ENCODE measurements at places on chromosomes 6 and 20.

DNA sequence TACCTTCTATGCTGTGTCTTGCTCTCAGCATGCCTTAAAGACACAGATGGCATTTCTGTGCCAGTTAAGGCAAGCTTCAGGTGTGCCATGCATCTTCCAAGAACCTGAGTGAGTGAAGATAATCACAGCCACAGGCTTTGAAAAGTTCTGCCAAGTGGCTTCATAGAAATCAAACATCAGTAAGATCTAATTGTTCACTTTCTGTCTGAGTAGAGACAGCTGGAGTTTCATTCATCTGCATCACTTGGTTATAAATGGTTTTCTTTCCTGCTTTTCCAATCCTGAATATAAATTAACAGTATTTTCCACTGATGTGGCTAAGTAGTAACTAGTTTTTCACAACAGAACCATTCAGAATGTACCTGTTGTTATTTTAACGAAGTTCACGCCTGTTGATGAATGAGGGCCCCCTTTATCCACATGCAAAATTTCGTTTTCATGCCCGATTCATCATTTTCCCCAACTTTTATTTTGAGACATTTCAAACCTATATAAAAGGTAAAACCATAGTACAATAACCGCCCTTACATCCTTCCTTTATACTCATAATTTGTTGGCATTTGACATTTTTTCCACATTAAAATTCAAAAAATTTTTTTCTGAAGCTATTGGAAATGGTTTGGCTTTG lies 38.6 kb upstream of the KCNG1 start:
- no peak for DNase-seq

- DNase-seq: no peak
Observed at GRCh38 chr20:38128691-38129090, 36.4 kb downstream of the TGM2 start.

DNA sequence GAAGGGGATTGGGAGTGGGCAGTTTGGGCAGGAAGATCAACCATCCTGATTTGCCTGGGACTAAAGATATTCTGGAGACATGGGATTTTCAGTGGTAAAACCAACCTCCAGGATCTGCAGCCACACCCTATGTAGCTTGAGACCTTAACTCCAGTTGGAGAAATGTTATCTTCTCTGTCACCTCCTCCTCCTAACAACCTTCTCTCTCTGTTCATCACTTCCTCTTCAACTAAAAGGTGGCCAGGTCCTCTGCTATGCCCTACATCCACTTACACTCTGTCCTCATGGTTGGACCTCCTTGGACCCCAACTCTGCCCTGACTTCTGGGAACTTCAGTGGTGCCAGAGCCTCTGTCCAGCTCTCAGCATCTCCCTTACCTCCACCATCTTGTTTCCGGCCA lies 42.0 kb upstream of the SLC9A8 start:
- DNase-seq: no peak

- DNase-seq: no peak
Observed at GRCh38 chr6:23420659-23421350, 705.2 kb upstream of the NRSN1 start.

DNA sequence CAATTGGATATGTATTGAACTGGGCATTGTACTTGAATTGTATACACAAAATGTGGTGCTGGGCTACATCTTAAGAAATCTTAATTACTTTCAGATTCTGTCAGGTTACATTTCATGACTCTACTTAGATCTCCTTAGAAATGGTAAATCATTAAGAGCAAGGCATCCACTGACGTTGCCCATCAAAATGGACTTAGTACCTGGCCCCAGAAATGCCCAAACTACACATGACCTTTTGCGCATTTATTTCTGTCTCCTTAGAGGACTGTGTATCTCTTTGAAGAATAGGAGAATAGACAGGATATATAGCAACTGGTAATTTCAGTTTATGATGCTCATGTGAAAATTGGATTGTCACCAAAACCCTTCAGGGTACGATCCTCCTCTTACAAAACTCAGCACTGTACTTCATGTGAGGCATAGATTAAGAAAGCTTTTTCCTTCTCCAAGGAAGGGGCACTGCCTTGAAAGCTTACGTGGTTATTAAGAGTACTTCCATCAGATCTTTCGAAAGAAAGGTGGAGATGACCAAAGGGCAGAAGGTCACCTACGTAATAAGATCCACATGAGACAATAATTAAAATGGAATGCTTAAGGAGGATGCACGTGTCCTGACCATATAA lies 61.4 kb upstream of the BMP2 start:
- no peak for DNase-seq

DNA sequence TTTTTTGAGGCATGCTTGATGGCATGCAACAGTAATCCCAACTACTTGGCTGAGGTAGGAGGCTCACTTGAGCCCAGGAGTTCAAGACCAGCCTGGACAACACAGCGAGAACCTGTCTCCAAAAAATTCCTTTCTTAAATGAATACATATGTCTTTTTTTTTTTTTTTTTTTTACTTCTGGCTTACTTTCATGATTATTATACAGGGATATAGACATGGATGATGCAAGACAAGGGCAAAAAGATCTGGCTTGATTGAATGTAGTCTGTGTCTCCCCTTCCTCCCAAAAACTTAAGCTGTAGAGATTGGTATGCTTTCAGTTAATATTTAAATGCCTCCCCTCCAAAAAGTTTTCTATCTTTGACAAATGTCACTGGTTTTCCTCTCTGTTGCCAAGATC lies 7.6 kb downstream of the SNX3 start:
- no peak for DNase-seq

- DNase-seq: no peak
Observed at GRCh38 chr20:63091901-63092659, 85.3 kb upstream of the BHLHE23 start.

- DNase-seq: no peak
Observed at GRCh38 chr6:160202411-160202810, 56.2 kb downstream of the SLC22A2 start.

DNA sequence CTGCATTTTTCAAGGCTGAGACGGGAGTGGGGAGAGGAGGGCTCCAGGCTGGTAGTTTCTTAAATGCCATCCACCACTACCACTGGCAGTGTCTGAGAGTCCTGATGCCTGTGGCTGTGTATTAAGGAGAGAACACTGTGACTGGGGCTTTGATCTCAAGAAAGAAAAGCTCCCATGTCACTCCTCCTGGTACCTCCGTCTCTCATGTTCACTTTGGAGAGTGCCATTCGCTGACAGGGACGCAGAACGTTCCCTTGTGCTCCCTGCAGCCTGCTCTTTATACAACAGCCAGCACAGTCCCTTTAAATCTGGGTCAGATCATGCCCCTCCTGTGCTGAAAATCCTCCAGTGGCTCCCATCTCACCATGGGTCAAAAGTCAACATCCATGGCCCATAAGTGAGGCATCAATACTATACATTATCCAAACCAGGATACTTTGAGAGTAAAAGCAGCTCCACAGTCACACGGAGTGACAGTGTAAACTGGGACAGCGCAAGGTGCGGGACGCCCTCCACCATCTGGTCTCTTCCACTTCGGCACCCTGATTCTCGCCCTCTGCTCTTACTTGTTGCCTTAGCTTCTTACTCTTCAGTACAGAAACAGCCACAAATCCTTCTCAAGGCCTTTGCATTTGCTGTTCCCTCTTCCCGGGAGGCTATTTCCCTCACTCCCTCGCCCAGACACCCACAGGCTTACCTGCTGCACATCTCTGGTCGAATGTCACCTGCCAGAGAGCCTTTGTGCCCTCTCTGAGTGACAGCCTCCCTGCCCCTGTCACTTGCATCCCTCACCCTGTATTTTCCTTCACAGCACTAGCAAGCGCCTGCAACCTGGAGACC lies 20.0 kb downstream of the PDYN start:
- DNase-seq: no peak

- DNase-seq: no peak
Observed at GRCh38 chr20:2298116-2298515, 2.3 kb downstream of the TGM3 start.

DNA sequence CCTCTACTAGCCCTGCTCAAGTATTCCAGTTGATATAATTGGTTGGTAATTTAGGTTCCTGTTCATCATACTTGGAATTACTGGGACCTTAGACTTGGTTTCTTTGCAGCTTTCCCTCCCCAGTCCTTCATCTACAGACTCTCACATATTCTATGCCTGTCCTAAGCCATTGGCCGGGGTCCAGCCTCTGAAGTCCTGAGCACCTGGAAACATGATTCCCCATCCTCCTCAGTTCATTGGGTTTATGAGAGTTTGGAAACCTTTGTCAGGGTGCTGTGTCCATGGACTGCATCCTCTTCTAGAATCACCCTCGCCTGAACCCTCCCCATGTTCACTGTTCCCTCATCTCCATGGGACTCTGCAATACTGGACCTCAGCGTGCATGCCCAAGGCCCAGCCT lies 8.8 kb downstream of the GSTA2 start:
- no peak for DNase-seq

DNA sequence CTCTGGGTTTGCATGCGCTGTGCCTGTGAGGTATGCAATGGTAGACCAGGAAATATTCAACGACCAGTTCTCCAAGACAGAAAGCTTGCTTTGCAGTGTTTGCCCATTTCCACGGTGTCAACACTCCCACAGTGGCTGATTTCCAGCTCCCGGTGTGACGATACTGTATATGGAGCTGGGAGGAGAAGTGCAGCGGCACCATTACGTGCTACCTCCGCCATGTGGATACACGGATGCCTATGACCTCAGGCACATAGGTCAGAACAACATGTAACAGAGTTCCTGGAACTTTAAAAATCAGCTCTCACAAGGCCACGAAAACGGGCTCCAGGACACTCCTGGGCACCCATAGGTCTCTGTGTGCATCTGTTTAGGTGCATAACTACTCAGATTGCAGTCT lies 51.1 kb downstream of the NFATC2 start:
- DNase-seq: no peak

GRCh38 chr20:19970256-19970765 lies 46.9 kb upstream of the NAA20 start:
- DNase-seq: no peak

DNA sequence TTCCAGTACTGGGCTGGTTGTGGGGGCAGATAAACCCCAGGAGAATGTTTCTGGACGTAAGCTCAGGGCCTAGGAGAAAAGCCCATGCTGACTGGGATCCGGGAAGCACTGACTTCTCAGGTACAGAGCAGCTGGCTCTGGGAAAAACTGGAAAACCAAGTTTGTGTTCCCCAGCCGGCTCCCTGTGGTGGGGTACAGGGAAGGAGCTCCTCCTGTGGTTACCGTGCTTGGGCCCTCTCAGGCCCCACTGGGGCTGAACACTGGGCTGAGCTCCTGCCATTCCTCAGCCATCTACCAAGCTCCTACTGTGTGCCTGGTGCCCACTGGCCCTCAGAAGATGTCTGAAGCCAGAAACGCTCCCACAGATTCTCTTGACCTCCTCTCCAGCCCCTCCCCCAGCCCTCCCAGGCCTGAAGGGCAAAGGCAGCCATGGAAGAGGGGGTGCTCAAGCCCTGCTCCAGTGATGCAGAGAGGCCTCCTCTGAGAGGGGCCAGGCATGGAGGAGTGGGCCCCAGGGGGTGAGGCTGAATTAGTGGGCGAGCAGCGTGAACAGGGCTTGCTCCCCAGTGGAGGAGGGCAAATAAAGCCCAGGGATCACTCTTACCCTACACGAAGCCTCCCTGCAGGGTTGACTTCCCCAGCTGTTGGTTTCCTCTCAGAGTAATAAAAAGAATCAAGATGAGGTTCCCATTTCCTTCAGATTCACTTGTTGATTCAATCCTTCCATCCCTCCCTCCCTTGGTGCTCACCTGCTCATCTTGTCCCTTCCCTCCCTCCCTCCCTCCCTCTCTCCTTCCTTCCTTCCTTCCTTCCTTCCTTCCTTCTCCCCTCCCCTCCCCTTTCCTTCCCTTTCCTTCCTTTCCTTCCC lies 100.0 kb downstream of the VEGFA start:
- peak; percentile 56 for DNase-seq

- no peak for DNase-seq
Observed at GRCh38 chr6:116136933-116137340, 11.0 kb upstream of the COL10A1 start.

GRCh38 chr6:108883172-108883571 lies 35.0 kb downstream of the ARMC2 start:
- no peak for DNase-seq

DNA sequence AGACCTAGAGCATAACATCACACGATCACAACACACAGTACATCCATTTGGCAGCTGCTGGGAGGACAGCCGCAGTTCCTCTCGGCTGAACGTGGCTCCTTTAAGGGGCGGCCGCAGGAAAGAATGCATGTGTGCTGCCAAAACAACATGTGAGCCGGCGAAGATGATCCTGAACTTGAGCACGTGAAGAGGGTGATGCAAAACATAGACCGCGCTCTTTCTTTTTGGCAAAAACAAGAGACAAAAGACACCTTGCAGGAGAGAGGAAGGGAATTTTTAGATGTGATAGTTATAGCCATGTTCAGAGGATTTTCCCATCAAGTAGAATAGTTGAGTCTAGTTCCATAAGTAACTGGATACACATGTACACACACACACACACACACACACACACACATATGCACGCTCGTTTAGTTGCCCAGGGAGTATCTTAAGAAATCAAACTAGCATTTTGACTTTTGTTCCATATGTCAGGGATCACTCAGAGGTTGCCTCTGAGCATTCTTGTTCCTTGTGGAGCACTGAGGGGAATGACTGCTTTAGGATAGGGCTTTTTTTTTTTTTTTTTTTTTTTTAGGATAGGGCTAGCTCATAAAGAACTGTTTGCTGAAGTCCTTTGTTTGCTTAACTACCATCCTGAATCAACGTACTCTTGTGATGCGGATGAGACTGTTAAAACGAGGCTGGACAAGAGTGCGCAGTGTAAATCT lies 21.7 kb upstream of the RANBP9 start:
- DNase-seq: peak; percentile 38

- DNase-seq: no peak
Observed at GRCh38 chr6:42460883-42461282, 9.2 kb upstream of the TRERF1 start.

DNA sequence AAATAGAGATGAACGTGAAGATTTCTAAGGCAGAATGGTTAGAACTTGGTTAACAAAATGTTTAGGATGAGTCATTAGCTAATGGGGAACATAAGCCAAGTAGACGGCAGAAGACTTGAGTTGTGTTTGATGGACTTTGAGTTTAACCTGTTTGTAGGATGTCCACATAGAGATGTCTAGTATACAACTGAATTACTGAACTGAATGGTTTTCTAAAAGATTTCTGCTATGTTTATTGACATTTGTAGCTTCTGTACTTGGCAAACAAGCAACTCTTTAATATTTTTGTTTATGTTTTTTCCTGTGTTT lies 54.5 kb upstream of the DYNLRB1 start:
- DNase-seq: no peak

All from right kidney (tissue), 9 donors.